ENCODE measurements at places on chromosomes 11 and 22.

- no peak for DNase-seq
Observed at GRCh38 chr11:35944503-35945136, 758 bp downstream of the LDLRAD3 start.

DNA sequence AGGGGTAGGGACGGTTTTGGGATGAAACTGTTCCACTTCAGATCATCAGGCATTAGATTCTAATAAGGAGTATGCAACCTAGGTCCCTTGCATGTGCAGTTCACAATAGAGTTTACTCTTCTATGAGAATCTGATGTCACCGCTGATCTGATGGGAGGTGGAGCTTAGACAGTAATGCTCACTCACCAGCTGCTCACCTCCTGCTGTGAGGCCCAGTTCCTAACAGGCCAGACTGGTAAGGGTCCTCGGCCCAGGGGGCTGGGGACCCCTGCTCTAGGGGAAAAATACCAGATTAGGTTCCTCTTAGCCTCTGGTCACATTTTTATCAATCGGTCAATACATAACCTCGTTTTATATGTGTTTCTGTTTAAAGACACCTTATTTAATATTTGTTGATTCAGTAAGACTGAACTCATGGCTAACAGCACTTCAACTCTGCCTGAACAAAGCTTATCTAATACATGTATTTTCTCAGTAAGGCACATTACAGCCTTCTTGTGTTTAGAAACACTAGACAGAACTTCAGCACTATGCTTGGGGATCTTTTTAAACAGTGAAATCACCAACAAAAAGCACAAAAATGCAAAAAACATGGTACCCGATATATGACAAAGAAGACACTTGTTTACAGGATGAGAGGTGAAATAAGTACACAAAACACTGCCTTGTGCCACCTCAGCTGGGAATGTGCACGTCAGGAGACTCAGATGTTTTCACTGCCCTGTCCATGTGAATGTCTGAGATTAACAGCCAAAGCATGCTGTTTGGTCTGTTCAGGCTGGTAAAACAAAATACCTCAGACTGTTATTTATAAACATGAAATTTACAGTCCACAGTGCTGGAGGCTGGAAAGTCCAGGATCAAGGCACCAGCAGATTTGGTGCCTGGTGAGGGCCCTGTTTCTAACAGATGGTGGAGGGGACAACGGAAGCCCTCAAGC lies 107.5 kb downstream of the USP35 start:
- DNase-seq: no peak

DNA sequence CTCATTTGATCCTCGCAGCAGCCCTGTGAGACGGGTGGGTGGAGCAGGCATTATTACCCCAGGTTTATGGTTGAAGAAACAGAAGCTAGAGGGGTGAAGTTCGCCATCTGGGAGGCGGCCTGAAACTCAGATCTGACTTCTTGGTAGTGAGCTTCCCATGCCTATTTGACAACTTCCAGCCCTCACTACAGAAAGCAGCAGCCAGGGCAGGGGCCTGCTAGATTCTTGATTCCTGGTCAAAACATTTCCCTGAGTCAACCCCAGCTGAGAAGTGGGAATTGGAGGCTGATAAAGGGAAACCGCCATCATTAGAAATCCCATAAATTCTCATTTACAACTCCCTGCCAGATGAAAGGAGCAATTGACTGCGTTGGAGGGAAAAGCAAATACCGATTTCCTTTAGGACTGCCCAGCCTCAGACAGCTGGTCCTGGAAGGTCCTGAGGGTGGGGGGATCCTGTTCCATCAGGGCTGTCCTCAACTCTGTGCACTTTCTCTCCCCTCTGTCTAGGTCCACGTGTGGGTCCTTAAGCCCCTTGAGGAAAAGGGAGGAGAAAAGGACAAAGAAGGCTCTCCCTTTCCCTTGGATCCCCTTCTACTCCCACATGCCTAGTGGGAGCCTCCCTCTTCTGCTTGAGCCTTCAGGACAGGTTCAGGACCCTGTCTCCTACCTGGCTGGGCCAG lies 10.2 kb upstream of the NECTIN1 start:
- no peak for DNase-seq

GRCh38 chr11:102592634-102593581 lies 32.2 kb downstream of the MMP20 start:
- DNase-seq: no peak

DNA sequence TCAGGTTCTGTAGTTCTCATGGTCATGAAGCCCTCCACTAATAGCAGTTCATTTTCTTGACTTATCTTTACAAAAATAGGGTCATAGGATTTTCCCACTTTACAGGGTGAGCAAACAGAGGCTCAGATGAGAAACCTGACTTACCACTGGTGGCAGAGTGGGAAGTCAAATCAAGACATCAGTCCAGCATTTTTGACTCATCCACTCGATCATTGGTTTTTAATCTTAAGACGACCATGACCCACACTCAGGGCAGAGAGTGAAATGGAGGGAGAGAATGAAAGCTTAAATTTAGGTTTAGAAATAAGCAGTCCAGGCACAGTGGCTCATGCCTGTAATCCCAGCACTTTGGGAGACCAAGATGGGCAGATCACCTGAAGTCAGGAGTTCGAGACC lies 42.1 kb downstream of the RTL6 start:
- no peak for DNase-seq

GRCh38 chr11:92744929-92745585 lies 224.4 kb upstream of the MTNR1B start:
- no peak for DNase-seq

DNA sequence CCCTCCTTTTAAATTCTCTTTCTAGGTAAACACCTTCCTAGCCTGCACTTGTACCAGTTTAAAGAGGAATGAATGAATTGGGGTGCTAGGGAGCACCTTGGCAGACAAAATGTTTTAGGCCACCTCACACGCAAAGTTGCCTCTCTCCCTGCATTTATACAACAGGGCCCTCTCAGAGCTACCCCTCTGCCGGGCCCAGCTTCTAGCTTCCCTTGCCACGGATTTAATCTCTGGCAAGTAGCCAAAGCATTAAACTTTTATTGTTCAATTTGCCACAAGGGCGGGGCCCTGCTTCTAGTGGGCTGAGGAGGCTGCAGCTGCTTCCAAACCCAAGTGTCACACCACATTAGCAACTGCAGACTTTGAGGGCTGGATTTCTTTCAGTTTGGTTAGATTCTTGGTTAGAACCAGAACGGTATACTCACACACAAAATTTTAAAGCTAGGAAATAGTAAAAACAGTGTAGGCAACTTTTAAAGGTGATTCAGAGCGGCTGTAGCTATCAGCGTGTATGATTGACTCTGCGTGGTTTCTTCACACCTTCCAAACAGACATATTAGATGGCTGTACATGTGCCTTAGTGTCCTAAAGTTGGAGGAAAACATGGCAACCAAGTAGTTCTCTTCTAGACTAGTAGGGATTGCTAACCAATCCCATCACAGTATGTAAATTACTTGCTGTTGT lies 6.5 kb downstream of the KREMEN1 start:
- no peak for DNase-seq

DNA sequence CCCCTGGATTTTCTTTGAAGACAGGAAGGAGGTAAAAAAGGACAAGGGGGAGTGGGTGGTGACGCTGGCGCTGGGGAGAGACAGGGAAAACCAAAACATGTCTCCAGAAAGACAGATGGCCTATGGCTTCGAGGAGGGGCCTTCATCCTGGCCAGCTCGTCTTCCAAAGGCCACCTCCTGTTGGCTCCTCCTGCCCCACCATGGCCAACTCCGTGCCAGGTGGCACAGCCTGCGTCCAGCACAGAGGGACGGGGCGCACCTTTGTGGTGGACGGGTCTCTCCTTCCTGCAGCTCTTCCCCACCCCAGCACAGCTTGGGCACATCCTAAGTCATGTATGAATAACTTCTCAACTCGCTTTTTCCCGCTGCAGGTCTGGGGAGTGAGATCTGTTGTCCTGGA lies 22.7 kb downstream of the IGSF9B start:
- DNase-seq: no peak

GRCh38 chr11:27444801-27445215 lies 27.8 kb downstream of the LGR4 start:
- no peak for DNase-seq

GRCh38 chr22:30596886-30597285 lies 5.2 kb upstream of the PES1 start:
- no peak for DNase-seq

DNA sequence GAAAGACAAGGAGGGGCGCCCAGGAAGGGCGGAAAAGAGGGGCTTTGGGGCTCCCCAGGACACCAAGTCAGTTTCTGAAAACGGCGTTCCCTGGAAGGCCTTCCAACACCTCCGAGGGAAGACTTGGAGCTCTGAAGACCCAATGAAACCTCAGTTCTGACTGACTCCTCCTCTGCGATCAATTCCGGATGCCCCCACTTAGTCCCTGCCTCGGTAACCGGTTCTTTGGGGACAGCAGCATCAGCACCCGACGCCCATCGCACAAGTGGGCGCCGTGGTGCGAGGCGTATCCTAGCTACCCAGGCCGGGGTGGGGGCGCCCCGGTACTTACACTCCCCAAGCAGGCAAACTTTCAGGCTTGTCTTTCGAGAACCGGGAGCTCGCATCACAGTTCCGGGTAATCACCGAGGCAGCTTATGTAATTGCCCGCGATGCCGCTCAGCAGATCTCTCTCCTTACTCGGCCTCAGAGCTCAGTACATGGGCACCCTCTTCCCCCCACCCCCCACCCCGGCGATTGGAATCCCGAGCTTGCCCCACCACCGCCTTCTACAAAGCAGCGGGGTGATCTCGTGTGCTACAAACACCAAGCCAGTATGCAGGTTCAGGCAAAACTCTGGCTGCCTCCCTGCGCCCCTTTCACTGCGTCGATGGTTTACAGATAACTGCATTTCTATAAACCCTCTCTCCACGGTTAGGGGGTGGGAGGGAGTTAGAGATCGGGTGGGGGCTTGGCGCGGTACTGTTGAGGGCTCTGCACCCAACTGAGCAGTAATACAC lies 2.0 kb downstream of the TENM4 start:
- DNase-seq: no peak

- DNase-seq: no peak
Observed at GRCh38 chr11:2751523-2752203, 51.9 kb upstream of the KCNQ1OT1 start.

- no peak for DNase-seq
Observed at GRCh38 chr22:27866135-27867084, 52.6 kb downstream of the PITPNB start.

DNA sequence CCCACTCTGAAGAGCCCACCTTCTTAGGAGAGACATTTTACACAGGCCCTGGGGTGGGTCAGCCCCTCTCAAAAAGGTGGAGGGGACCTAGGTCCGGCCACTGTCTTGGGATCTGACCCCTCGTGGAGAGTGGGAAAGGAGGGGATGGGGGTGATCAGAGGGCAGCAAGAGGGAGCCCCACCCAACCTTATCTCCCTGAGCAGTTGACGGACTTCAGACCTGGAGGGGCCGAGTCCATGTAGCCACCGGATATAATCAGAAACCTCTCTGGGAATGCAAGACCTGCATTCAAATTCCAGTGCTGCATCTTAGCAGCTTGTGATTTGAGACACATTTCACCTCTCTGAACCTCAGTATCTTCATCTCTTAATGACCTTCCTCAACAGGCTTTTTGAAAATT lies 44.0 kb downstream of the TP53I11 start:
- DNase-seq: no peak

DNA sequence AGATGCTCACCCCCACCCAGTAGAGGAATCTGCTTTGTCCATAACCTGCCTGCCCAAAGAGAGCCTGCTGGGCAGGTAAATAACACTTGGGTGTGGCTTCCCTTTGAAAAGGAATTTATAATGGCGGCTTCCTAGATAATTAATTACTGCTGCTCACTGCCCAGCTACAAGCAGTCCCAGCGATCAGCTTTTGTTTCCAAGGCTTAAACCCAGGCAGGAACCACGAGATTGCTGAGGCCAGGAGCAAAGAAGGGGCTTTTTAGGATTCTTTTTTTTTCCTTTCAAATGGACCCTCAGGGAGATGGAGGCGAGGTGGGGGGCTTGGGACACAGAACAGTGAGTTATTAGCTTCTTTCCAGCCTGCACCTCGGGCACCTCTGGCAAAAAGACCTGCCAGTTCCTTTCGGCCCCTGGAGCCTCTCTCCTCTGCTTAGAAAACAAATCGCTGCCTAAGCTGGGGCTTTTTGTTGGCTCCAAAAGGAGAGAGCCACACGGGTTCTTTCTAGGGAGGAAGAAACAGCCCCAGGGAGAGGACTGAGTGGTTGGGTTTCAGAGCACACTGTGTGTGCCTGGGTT lies 107.2 kb downstream of the TSPAN18 start:
- no peak for DNase-seq

DNA sequence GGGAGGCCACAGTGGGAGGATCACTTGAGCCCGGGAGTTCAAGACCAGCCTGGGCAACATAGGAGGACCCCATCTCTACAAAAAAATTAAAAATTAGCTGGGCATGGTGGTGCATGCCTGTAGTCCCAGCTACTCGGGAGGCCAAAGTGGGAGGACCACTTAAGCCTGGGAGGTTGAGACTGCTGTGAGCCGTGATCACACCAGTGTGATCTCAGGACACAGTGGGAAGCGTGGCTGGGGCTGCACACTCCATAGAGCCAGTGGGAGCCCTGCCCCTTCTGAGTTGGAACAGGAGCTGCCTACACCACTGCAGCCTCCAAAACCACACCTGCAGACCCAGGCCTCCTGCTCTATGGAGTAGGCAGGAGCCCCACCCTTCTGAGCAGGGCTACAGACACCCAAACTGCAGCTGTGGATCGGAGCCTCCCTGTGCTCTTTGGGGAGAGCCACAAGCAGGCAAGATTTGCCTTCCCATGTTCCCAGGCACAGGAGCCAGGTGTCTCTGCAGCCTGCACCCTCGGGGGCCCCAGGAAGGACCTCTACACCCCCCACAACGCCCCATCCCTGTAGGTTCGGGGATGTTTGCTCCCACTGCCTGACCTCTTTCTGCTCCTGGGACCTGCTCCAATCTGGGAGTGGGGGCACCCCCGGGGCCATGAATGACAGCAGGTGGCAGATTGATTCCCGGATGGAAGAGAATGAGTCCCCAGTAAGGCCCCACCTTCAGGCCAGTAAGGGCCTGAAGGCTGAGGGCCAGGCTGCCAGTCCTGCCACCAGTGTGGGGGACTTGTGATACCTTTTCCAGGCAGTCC lies 245.4 kb downstream of the BUD13 start:
- DNase-seq: no peak

DNA sequence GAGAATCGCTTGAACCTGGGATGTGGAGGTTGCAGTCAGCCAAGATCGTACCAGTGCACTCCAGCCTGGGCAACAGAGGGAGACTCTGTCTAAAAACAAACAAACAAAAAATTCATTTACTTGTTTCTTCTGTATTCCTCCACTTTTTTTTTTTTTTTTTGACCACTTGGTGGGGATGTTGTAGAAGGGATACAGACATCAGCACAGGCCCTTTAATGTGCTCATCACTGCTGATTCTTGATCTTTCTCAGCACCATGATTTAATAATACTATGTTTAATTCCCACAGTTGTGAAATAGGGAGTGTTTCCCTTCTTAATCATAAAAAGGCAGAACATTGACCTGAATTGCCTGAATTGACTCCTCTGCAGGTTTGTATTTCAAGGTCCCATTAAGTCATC lies 4.5 kb downstream of the TTC9C start:
- DNase-seq: no peak

- DNase-seq: no peak
Observed at GRCh38 chr11:19216021-19216420, 14.2 kb upstream of the CSRP3 start.

GRCh38 chr11:128324051-128324481 lies 263.3 kb downstream of the ETS1 start:
- DNase-seq: no peak

GRCh38 chr22:48651981-48652538 lies 1175.6 kb downstream of the BRD1 start:
- no peak for DNase-seq

Data from stimulated activated CD8-positive, alpha-beta memory T cell treated with anti-CD3 and anti-CD28 coated beads, Interleukin-15, amount 100 ng/mL, for 4 hours (primary cell).